Stimulated activated CD4-positive, alpha-beta T cell treated with anti-CD3 and anti-CD28 coated beads, Interleukin-4, amount 100 ng/mL, for 48 hours (primary cell): ENCODE measurements at places on chromosomes 1 and 21.

DNA sequence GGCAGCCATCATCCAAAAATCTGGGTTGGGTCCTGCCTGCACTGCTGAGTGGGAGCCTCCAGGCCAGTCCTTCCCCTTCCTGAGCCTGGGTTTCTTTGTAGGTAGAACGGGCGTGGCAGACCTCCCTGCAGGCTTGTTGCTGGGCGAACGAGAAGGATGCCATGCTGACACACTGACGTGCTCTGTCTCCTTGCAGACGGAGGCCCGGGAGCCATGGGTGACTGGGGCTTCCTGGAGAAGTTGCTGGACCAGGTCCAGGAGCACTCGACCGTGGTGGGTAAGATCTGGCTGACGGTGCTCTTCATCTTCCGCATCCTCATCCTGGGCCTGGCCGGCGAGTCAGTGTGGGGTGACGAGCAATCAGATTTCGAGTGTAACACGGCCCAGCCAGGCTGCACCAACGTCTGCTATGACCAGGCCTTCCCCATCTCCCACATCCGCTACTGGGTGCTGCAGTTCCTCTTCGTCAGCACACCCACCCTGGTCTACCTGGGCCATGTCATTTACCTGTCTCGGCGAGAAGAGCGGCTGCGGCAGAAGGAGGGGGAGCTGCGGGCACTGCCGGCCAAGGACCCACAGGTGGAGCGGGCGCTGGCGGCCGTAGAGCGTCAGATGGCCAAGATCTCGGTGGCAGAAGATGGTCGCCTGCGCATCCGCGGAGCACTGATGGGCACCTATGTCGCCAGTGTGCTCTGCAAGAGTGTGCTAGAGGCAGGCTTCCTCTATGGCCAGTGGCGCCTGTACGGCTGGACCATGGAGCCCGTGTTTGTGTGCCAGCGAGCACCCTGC, 1.4 kb downstream of the GJA4 start:
- DNase-seq = no peak

GRCh38 chr21:42562816-42563215, 49.2 kb downstream of the SLC37A1 start:
- DNase-seq = no peak

DNA sequence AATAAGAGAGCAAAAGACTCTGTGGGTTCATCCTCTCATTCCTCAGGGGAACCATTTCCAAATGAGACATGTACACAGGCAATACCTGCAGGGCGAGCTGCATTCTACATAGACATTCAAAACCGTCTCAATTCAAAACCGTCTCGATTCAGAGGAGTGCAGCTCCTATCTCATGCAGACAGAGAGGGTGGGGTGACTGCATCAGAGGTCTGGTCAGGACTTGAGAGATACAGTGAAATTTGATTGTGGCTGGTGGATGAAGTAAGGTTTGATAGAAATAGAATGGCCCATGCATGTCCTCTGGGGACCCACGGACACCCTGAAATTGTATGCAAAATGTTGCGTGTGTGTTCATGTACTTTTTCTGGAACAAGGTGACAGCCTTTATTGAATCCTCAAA, 27.3 kb downstream of the TEX35 start:
- no peak for DNase-seq

- DNase-seq = no peak
These were observed 411.0 kb upstream of the NEGR1 start for GRCh38 chr1:72693376-72693775.

DNA sequence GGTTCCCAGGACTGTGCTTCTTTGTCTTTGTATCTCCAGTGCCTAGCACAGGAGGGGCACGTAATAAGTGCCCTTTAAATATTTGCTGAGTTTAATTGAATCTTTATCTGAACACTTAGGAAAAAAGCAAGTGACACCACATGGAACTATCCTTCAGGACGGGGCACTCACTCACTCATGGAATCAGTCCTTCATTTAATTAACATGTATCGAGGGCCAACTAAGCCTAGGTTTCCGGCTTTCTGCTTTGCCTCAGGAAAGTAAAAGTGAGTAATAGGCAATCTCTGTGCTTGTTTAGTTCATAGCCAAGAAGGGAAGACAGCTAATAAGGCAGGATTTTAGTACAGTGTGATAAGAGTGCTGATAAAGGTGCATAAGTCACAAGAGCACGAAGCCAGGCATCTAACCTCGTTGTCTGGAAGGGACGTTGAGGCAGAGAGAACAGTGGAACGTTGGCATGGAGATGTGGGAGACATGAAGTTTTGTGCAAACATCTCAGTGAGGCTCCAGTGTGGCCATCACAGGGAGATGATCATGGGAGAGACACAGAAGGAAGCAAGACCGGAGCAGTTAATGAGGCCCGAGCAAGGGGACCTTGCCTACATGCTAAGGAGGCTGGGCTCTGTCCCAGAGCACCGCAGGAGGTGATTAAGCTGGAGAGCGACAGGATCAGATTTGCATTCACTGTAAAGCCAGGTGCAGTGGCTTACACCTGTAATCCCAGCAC, 54.1 kb upstream of the TRIM67 start:
- no peak for DNase-seq

GRCh38 chr1:164452549-164452948, 106.4 kb upstream of the PBX1 start:
- no peak for DNase-seq

- no peak for DNase-seq
These were observed 127.8 kb downstream of the FOXD2 start for GRCh38 chr1:47565676-47566075.

DNA sequence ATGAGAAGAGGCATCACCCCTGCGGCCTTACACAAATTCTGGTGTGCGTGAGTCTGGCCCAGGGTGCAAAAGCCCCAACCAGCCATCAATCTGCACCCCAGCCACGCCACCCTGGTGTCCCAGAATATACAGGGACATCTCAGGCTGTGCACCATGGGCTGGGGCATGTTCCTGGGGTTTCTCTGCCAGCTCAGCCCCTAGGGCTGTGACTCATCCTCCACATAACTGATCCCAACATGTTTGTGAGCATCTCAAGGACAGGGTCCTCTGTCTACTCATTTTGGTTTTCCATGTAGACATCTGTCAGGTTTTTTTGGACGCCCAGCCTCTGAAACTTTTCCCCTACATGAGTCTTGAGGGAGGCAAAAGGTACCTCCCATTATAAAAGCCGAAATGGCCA, 511 bp downstream of the ZNF683 start:
- DNase-seq = no peak

DNA sequence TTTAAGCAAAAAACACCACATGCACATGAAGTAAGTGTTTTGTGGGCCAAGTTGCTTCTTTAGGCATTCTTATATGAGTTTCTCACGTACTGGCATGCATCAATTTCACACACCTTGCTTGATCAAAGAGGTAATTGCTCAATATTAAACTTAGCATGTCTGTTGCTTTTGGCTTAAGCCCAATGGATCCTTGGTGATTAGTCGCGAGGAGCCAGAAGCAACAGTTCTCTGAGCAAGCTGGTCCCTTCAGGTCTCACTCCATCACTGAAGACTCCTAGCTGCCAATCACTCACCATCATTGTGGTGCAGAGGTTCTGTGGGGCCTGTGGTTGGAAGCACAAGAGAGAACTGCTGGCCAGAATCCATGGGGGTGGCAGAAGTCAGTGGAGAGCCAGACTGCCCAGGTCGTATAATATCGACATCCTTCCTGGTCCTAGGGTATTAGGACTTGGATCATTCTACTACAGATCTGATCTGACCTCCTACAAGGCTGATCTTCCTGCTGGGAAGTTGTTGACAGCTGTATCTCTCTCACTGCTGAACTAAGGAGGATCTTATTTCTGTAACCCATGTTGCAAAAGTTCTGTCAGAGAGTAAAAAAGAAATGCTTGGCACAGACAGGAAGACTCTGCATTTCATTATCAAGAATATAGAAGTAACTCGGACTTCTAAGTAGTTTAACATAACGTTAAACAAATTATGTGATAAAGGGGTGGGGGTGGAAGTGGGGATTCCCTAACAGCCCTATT, 140.5 kb downstream of the NTPCR start:
- DNase-seq = no peak
